ENCODE measurements at places on chromosomes 7 and 10.
A peak's percentile ranks its signal among the peaks of the same experiment; 100 is the strongest.

DNA sequence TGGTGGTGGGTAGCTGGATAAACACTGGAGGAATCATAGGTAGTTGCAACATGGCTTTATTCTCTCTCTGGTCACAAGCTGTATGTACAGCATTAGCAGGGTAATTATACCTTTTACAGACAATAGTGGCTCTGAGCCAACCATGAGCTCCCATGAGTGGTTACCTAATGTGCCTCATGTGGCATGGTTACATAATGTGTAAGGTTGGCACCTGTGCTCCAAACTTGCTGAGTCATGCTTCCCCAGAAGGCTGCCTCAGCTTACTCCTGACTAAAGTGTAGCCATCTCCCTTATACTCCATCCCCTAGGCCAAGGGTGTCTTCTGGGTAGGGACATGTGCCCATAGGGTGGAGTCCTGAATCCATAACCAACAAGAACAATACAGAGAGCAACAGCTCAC is 345.3 kb upstream of the SEMA3C start:
- no peak for DNase-seq

DNA sequence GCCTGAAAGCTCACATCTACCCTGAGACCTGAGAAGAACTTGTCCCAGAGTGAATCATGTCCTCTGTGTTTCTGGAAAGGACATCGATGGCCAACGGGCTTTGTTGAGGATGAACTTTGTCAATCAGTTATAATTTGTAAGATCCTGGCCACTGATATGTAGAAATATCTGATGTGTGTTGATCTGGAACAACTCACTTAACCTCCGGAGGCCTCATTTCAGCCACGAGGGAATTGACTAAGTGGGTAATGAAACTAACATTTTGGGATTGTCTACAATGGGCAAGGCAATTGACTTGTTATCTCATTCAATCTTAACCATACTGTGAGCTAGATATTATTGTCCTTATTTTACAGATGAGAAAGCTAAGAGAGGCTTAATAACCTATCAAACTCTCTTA is 468.1 kb upstream of the NRP1 start:
- DNase-seq, result no peak

DNA sequence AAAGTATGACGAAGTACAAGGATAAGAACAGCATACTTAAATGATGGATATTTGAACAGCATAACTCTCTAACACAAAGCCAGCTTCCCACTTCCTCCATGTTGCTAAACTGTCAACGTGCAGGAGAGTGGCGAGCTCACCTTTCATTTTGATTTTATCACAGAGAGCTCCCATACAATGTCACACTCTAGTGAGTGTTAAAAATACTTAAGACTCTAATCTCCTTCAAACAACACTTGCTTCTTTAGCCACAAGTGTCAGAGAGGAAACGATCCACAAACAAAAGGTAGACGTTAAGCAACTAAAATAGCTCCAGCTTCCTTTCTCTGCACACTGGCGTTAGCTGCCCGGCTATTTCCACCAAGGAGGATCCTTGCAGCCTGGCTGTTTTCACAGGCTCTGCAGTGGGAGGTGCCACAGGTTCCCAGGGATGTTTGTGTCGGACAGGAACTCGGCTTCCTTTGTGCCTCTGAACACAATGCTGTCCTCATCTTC is 194.6 kb downstream of the COBL start:
- DNase-seq, result no peak

DNA sequence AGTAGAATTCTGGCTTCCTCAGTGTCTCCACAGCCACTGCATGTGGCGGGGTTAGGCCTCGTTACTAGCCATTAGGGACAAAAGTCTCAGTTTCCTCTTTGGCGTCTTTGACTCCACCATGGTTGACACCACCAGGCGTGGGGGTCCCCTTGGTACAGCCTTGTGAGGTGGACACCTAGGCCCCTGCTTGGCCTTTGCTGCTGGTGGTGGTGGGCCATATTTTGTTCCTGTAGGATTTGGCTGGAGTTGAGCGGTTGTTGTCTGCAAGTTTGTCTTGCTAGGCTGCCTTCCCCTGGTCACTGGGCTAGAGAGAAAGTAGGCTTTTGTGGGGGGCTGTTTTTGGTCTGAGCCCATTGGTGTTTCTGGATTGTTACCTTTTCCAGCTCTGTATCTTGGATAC is 272.7 kb downstream of the CAMK1D start:
- no peak for DNase-seq

DNA sequence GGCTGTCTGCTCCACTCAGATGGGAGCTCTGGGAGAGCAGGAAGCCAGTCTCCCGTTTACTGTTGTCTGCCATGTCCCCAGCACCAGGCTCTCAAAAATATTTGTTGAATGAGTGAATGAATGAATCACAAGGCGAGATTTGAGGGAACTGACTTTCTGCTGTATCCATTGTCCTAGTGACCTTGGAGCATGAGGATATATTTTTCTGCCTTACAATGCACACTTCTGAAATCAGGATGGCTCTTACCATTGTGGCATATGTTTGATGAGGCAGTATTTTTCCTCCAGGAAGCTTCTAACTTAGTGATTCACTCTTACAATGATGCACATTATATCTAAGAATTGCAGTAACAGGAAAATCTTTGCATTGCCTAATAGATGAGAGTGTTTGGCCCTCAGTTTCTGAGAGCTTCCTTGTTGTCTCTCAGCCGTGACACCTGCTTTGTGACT is 136.4 kb downstream of the RPS24 start:
- peak; percentile 27 for DNase-seq

GRCh38 chr7:50856806-50857205 is 74.1 kb upstream of the GRB10 start:
- no peak for DNase-seq

Measured in adipocyte (in vitro differentiated cells).